ENCODE measurements at places on chromosomes 7 and 10.
A peak's percentile ranks its signal among the peaks of the same experiment; 100 is the strongest.

DNA sequence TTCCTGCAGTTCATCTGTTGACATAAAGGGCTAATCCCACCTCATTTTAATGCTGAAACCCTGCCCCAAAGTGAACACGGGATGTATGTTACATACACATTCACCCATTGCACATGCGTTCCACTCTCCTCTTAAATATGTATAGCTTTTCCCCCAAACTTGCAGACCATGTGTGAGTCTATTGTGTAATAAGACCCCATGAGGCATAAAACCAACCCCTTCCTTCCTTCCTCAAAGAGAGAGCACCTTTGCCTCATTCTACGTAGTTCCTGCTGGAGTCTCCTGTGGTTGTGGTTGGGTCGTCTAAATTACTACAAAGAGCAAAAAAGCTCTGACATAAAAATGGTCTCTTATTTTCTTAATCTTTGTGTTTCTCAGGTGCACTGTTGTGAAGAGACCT lies 345.7 kb upstream of the KLF6 start:
- DNase-seq, result no peak

DNA sequence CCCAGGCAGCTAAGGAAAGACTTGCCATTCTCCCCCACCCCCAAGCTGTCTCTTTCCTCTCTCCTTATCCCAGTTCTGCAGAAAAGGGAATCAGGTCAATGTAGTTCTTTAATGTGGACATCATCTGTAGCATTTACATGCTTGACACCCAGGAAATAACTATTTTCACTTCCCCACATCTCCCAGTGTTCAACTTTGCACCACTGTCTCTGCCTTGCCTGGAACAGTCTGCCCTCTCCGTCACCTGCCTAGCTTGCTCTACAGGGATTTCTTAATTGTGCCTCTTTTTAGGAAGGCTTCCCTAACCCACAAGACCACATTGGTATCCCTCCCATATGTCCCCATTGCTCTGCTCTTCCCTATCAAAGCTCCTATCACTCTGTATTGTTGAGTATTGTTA lies 45.9 kb upstream of the TOMM7 start:
- no peak for DNase-seq

DNA sequence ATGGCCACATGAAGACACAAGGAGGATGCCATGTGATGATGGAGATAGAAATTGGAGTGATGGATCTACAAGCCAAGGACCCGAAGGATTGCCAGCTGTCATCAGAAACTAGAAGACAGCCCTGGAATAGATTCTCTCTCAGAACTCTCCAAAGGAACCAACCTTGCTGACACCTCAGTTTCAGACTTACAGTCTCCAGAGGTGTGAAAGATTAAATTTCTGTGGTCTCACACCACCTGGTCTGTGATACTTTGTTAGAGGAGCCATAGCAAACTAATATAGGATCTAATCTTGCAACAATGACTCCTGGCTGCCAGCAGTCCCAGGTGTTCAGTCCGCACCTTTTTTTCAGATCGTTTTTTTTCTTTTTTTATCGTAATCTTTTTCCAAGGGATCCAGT lies 647.3 kb upstream of the GHITM start:
- no peak for DNase-seq

- no peak for DNase-seq
These were observed 204.7 kb upstream of the VSTM2A start for GRCh38 chr7:54337466-54337865.

DNA sequence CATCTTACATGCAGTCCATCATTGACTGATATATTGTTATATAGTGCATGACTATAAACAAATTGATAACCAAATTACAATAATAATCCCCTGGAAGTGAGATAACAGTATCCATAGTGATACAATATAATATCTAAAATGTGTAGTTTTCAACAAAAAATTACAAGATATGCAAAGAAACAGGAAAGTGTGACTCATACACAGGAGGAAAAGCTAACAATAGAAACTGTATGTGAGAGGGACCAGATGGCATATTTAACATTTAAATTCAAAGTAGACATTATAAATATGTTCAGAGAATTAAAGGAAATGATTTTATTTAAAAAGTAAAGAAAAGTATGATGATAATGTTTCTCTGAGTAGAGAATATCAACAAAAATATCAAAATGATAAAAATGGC lies 8.0 kb downstream of the OR9A2 start:
- no peak for DNase-seq

GRCh38 chr10:31647861-31648260 lies 280.8 kb downstream of the ARHGAP12 start:
- DNase-seq, result no peak

- DNase-seq, result no peak
These were observed 264.4 kb upstream of the TCERG1L start for GRCh38 chr10:131575877-131576276.

DNA sequence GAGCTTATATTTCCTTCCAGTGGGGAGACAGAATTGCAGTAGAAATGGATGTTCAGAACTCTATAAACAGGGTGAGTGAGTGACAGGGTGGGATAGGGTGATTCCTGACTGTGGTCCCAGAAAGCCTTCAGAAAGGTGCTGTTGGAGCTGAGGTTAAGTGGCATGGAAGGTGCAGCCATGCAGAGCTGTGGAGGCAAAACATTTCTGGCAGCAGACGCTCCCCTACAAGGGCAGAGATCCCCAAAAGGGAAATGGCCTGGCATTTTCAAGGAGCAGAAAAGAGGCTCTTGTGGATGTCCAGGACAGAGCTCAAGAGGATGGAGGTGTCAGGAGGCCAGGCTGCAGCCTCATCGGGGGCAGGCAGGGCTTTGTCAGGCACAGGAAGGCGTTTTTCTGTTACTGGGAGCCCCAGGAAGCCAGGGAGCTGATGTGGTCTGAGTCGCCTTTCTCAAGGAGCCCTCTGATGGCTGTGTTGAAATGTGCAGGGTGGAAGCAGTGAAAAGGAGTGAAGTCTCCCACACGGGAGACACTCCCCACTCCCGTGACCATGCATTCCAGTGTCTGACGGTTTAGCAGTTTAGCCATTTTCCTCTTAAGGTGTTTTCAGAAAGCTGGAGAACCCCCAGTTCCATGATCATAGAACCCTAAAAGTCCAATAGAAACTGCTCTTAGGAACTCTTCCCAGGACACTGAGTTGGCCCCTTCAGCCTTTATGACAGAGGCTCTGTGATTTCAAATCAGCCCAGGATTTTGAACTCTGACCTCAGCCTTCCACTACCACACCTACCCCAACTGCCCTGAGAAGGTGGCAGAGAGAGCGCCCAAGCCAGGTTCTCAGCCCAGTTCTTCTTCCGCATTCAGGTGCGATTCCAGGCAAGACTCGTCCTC lies 96.2 kb downstream of the C10orf105 start:
- no peak for DNase-seq

DNA sequence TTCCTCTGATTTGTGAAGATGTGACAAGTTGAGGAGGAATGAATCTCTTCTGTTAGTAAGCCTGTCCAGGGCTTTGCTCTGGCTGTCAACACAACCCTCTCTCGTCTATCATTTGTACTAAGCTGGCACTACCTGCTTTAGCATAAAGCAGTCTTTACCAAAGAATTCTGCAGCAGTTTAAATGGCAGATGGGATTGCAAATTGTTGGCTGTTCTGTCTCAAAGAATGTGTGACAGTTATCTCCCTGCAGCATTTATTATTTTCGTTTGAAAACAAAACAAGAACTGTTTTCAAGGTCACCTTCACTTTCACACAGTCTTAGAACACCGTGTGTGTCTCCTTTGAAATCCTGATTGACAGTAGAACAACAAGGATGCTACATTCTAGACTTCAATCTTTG lies 4.8 kb upstream of the LAMB1 start:
- no peak for DNase-seq

- DNase-seq, result no peak
These were observed 202.1 kb downstream of the HECW1 start for GRCh38 chr7:43314379-43315158.

DNA sequence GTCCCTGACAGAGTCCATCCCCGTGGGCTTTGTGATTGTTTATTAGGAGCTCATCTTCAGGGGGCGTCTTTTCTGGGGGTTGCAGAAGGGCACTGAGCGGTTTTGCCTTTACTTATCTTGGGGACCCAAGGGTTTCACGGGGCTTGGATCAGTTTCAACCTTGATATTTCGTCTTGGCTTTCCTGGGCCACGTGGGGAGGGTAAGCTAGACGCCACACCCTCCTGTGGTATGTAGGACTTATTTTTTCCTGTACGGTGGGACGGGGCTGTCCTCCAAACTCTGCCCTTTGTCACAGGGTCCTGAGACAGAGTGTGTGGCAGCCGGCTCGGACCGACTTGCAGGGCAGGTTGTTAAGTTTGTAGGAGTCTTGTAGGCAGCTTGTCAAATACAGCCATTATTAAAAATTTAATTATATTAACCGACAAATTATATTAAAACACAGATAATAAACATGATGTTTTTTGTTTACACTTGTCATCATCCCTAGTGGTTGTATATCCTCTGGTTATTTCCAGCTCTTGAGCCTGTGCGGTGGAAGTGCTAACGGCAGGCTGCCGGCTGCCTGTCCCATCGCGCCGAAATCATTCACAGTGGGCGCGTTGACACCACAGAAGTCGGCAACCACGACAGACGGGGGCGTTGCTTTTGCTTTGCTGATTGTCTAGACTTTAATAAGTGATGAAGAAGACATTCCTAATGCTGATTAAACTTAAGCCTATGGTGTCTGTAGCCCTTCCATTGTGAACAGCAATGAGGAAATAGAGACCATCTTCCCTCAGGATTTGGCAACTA lies 193.2 kb downstream of the DNAJB6 start:
- no peak for DNase-seq

- no peak for DNase-seq
These were observed 74.7 kb downstream of the FRMPD2 start for GRCh38 chr10:48199580-48200377.

DNA sequence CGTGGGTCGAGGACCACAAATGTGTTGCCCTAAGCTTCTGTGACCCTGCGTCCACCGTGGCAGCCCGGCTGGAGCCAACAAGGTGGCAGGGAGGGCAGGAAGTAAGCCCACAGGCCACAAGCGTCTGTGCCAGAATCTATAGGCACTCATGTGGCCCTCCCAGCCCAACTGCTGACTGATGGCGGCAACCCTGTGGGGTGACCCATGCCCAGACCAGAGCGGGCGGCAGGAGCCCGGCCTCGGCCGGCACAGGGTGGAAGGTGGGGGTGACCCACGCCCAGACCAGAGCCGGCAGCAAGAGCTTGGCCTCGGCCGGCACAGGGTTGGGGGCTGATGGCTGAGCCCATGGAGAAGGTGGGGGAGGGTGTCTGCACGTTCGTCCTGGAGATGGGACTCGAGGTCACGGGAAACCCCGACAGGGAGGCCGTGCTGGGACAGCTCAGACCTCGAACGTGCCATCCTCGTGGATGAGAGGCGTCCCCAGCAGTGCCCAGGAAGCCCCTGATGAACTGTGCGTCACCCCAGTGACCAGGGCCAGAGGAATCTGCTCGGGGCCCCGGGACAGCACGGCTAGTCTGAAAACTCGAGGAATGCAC lies 181.0 kb downstream of the ELFN1 start:
- no peak for DNase-seq

DNA sequence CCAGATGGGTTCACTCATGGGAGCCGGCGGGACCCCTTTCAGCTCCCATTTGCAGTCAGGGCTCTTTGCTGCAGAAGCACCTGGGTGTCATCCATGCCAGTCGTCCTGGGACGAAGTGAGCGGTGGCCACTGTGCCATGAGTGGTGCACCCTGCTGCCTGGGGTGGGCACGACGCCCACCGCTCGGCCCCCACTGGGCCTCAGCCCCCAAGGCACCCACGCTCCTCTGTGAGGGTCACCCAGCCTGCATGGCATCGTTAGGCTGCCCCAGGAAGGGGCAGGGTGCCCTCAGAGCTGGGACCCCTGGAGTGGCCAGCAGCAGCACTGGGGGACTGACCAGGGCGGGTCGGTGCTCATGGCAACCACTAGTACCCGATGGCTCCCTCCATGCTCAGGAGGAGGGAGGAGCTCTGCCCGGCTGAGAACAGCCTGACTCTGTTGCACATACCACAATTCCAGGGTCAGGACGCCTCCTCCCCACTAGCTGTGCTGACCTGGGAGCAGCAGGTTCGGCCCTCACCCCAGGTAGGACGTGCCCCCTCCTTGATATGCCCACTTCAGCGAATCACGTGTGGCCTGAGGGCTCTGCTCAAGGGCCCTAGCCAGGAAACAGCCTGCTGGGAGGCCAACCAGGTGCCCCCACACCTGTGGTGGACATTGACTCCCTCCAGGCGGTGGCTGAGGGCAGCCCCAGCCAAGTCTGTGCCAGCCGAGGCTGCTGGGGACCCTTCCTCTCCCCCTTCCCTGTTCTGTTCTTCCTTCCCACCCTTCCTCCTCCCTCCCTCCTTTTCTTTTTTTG lies 28.5 kb upstream of the CFAP46 start:
- DNase-seq, result no peak

DNA sequence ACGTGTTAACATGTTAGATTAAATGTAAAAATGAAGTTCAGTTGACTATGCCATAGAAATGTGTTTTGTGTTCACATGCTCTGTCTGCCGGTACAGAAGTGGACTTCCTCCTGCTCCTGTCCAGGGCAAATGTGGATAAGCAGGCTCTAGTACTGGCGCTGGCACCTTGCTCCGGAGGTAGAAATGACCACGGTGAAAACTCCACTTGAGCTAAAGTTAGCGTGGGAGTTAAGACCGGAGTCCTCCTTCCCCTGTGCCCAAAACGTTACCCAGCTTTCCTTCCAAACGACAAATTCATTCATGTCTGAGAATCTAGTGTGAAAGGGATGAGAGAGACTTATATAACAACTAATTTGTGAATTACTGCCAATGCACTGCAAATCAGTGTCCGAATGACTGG lies 35.0 kb upstream of the ATP6V0A4 start:
- no peak for DNase-seq

GRCh38 chr10:34988397-34989067 lies 101.6 kb downstream of the CUL2 start:
- no peak for DNase-seq

GRCh38 chr7:71639382-71640085 lies 507.6 kb downstream of the GALNT17 start:
- no peak for DNase-seq

DNA sequence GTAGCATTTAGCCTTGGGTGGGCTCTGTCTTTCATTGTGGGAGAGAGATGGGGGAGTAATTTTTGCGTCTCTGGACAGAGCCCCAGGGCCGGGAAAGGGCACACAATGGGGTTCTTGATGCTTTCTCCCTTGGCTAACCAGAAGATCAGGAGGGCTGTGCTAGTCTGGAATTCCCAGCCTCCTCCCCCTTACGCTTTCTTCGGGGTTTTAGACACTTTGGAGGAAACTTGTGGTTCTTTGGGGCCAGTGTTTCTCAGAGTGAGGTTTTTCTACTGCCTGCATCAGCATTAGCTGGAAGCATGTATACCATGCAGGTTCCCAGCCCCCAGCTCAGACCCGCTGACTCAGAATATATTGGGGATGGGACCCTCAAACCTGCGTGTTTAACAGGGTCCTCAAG lies 7.0 kb downstream of the NEURL1 start:
- no peak for DNase-seq

DNA sequence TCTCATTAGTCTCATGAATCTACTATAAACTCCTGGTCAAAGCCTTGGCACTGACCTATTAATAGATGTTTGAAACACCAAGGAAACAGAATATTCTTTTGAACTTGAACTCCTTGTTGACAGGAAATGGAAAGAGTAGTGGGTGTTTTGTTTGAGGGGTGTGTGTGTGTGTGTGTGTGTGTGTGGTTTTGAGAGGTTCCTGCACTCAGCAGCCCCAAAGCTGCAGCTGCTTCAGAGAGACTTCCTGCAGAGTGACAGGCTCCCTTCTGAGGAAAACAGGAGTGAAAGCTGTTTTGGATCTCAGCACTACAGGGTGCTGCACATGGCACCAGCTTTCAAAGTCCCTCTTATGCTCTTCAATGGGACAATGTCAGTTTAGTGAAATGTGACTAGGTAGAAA lies 546.5 kb upstream of the STEAP1 start:
- no peak for DNase-seq

- no peak for DNase-seq
These were observed 39.9 kb downstream of the AVL9 start for GRCh38 chr7:32535162-32535702.

GRCh38 chr10:110226926-110227641 lies 19.7 kb downstream of the MXI1 start:
- peak; percentile 39 for DNase-seq

Data from stimulated activated CD8-positive, alpha-beta memory T cell treated with anti-CD3 and anti-CD28 coated beads, Interleukin-2, amount 100 ng/mL, for 48 hours (primary cell).